Endothelial cell of umbilical vein (primary cell): ENCODE measurements at places on chromosomes 7 and 10. TPM values are rescaled to one million over a fixed set of nuclear protein-coding genes. Genes with fewer than 3 reads are reported as not detected.

- peak; percentile 61 for DNase-seq
These were observed 26.3 kb upstream of the WDFY4 start for GRCh38 chr10:48658243-48658974.

PON3 gene
- 2.0 and 3.4 TPM in 2 replicates for total RNA-seq

GPR37 gene
- 2.1 and 2.2 TPM in 2 replicates for total RNA-seq

DNA sequence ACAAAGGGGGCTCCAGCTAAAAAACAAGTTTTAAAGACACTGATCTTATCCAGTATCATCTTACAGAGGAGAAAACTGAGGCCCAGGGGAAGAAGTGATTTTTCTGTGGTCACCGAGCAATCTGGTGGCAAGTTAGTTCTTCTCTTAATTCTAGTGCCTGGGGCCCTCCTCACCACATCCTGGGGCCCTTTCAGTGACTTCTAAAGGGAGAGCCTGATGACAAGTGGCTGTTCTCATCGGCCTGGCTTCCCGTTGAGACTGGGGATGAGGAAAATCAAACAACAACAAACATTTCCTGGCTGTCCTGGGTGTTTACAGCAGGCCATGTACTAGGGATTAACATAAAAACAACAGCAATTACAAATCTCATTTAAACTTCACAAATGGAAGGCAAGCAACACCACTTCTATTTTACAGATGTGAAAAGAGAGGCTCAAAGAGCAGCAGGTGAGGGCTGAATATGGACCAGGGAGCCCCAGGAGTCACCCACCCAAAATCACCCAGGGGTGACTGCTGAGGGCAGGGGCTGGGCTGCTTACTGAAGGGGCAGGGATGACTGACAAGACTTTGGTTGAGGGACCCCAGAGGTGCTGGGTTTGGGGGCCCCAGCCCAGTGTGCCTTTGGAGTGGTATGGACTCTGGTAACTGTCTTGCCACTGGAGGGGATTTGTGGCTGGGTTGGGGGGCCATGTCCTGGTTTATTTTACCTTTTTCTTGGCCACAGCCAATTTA, 24.7 kb upstream of the MTPAP start:
- no peak for DNase-seq

TAS2R3 gene
- 1.3 and 2.0 TPM in 2 replicates for total RNA-seq

- DNase-seq: peak; percentile 62
These were observed 710.1 kb downstream of the PARD3 start for GRCh38 chr10:34104829-34105572.

- no peak for DNase-seq
These were observed 104.2 kb downstream of the PRTFDC1 start for GRCh38 chr10:24848195-24848594.

DNA sequence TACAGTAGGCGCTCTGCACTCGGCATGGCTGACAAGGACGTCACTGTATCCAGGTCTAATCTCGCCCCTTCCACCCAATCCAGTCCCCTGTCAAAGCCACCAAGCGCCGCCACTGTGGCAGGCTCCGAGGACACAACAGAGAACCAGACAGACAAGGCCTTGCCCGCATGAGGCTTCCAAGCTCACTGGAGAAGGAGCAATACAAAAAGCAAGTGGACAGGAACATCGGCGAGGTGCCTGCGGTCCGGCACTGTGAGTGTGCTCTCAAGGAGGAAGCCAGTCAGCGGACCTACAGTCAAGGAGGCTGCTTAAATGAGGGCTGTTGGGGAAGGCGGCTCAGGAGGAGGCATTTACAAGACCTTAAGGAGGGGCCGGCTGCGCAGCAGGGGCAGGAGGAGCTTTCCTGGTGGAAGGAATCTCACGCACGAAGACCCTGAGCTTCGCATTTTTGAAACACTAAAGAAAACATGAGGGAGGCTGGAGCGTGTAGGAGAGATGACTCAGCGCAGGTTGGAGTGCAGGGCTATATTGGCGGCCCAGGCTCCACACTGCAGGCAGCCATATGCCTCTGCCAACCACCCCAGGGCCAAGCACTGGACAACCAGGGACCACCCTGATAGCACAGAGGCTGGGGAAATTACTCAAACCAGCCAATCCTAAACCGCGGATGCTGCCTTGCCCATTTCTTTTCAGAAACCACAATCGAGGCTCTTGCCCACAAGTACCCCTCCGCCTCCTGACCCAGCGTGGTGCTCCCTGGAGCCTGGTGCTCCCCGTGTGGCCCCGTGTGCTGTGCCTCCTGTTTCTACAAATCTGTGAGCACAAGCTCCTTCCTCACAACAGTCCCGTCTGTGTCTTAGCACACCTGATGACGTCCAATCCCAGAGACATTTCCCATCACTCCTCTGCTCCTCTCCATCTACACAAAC, 28.9 kb downstream of the GNA12 start:
- DNase-seq: no peak

GRCh38 chr10:120011359-120012130, 119.0 kb downstream of the SEC23IP start:
- no peak for DNase-seq

GRCh38 chr7:66626331-66626934, 2.2 kb upstream of the KCTD7 start:
- DNase-seq: no peak

DNA sequence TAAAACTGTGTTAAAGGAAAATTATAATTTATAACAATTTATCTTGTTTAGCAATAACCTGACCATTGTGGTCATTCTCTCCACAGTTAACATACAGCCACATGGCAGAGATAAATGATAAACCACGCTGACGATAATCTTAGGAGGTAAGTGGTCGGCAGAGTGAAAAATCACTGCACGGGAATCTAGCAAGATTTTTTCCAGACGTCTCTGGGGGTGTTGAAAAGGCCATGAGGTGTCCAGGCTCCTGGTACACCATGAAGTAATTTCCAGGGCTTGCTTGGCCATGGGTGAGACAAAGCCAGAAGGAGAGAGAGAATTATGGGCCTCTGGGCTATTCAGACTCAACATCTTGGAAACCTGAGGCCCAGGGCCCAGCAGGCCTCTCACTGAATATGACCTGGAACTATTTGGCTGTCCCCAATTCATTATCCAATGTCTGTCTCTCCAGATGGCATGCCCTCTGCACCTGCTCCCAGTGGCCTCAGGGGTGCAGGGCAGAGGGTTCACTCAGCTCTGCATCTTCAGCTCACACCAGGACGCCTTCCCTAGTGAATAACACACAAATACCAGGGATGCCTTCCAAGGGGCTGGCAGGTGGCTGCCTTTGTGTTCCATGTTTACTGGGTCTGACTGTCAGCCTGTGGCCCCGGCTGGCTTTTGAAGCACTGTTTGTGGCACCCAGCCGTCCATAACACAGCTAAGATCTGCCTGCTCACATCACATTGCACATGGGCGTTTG, 590.4 kb upstream of the PFKP start:
- DNase-seq: no peak

DNA sequence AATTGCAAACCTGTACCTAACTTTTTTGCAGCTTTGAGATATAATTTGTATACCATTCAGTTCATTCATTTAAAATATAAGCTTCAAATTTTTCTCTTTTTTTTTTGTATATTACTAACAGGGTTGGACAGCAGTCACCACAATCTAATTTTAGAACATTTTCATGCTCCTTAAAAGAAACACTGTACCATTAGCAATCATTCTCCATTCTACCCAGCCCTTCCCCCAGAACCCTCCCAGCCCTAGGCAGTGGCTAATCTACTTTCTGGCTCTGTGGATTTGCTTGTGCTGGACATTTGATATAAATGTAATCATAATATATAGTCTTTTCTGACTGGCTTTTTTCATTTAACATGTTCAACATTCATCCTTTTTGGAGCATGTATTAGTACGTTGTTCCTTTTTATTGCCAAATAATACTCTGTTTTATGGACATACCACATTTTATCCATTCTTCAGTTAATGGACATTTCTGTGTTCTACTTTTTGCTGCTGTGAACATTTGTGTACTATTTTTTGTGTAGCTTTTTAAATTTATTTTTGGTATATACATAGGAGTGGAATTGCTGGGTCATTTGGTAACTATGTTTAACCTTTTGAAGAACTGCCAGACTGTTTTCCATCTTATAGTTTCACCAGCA, 40.9 kb upstream of the ST7 start:
- DNase-seq: no peak

STK17A gene
- total RNA-seq: 53.9 and 58.8 TPM in 2 replicates

- DNase-seq: peak; percentile 70
These were observed 8.8 kb upstream of the AFAP1L2 start for GRCh38 chr10:114412907-114413797.

GSTO2 gene
- total RNA-seq: 0.84 and 0.95 TPM in 2 replicates

LMTK2 gene
- total RNA-seq: 13.8 and 16.6 TPM in 2 replicates

DNA sequence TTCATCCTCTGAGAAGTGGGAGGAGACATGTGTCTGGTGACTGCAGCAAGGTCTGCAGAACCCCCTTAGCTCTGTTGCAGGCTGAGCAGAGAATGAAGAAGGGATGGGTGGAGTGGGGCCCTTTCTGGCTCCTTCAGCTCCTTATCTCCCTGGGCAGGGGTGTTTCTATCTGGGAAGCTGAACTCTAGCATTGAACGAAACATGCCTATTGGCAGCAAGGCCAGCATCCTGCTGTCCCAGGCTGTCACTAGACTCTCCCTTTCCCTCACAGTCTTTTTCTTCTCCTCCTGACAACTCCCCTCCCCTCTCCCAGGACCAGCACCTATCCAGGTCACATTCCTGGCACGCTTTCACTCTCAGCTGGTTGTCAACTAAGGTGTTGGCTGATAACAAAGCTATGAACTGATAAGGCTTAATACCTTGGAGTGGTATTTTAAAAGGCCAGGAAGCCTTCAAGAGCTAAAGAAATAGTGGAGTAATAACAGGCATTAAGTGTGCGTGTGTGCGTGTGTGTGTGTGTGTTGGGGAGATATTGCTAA, 128.8 kb upstream of the FZD8 start:
- no peak for DNase-seq

GRCh38 chr7:107194052-107194451, 25.2 kb downstream of the HBP1 start:
- DNase-seq: no peak

DNA sequence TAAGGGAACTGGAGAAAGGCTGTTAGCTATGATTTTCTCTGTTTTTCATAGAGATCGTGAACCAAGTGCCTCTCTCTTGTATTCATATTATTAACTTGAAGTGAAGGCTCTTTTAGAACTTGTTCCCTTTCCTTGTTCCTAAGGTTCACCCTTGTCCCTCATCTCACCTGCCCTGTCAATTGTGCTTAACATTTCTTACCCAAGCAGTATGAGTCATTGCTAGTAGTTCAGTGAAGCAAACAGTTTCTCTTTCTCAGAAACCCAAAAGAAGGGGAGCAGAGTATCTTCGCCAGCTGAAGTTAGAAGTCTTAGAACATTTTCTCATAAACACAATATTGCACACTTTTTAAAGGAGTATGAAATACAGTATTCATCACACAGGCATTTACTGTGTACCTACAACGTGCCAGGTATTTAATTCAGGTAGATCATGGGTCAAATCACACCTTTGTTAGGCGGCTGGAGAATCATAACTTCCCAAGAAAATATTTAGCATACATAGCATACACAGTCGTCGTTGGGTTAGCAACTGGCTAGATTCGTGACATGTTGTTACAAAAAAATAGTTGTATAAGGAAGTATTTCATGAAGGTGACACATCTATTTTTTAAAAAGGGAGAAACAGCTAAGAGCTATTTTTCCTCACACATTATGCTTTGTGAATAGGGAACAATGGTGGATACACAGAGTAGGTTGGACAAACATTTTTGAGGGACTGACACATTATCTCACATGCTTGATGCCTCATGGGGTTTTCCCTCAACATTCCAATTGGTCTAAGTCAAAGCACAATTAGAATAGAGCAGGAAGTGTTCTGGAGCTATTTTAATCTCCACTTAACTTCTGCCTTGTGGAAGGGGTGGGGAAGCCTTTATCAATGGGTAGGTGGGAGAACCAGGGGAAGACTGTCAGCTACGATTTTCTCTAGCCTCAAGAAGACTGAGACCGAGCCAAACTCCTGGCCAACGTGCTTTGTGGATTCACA, 13.2 kb downstream of the HDAC9 start:
- DNase-seq: peak; percentile 93

DNA sequence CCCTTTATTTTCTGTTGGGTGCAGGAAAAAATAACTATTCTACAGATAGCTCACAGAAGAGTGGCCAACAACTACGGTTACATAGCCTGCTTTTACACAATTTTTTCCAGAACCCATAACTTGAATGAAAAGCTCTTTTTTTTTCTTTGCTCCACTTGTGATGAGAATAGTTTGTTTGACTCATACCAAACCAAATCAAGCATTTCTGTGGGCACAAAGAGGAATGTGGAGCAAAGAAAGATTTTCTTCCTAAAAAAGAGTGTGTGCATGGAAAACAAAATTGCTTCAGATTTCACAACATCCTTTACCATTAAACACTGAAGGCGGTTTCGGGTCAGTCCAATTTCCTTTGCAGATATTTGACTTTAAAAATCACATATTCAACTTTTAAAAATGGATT, 54.8 kb upstream of the RAB11FIP2 start:
- no peak for DNase-seq

GRCh38 chr10:124693396-124693795, 50.8 kb downstream of the FAM53B start:
- DNase-seq: no peak

DNA sequence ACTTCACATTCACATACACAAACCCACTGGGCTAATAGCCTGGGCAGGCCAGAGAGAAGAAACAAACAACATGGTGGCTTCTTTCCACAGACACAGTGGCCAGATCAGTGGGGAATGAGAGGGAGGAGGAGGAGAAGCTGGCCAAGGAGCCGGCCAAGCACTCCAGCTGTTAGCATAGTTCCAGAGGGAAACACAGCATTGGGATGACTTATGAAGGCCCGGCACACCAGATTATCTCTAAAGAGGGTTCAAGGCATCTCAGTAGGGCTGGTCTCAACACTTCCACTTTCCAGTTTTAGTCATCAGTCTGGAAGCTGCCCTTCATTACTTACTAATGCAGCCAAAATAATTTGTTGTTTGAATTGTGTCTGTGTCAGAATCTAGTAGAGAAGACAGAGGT, 42.1 kb upstream of the GPR26 start:
- DNase-seq: no peak

DNA sequence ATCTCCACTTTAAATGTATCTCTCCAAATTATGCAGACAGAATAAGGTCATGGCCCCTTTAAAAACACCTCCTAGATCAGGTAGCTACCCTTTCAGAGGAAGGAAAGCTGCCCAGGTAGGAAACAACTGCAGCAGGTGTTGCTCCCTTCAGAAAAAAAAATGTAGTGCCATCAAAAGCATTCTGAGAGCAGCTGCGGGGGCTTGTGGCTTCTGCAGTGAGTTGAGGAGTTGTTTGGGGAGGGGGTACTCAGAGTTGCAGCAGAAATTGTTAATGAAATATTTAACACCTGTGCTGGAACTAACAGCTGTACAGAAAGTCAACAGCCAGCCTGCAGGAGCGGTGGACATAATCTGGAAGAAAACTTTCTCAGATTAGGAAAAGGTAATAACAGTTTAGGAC, 24.0 kb downstream of the CDHR3 start:
- DNase-seq: no peak

RAPGEF5 gene
- 43.2 and 43.3 TPM in 2 replicates for total RNA-seq

GRCh38 chr7:12194426-12194825, 16.7 kb upstream of the TMEM106B start:
- DNase-seq: no peak

ATRNL1 gene
- not detected in 2 replicates for total RNA-seq

GRCh38 chr7:67489881-67490280, 493.2 kb downstream of the TYW1 start:
- no peak for DNase-seq
